NCI-H2029 (cell line): ENCODE measurements at places on chromosomes 16 and 17.

DNA sequence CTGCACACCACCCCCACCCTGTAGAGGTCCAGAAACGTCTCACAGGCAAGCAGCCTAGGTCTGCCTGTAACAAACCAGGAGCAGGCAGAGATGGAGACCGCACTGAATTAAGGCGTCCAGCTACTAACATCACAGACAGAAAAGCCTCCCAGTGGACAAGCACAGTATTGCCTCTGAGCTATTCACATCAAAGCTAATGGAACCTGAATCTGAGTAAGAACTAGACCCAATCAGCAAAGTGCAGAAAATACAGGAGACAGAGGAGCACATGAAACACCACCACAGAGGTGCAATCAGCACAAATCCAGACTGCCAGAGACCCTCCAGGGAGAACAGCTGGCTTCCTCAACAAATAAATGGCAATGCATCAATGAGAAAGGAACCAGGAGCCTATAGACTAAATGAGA is 22.2 kb upstream of the PEMT start:
- DNase-seq: no peak

DNA sequence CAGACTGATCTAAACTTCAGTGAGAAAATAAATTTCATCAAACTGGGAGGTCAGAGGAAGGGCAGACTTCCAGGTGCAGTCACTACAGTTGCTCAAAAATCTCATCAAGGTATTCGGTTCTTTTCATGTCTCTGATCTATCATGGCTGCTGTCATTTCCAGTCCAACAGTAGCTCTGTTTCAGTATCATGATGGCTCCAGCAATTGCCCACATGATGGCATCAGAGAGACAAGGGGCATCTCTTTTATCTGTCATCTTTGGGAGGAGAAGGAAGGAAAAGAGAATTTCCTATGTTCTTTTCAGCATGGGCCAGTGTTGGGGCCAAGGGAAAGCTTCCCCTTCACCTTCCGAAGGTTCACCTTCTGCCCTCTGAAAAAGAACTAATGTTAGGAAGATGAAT is 504.9 kb upstream of the HSBP1 start:
- DNase-seq: no peak

- DNase-seq: no peak
Measured at GRCh38 chr17:2085648-2085949, 30.7 kb downstream of the HIC1 start.

DNA sequence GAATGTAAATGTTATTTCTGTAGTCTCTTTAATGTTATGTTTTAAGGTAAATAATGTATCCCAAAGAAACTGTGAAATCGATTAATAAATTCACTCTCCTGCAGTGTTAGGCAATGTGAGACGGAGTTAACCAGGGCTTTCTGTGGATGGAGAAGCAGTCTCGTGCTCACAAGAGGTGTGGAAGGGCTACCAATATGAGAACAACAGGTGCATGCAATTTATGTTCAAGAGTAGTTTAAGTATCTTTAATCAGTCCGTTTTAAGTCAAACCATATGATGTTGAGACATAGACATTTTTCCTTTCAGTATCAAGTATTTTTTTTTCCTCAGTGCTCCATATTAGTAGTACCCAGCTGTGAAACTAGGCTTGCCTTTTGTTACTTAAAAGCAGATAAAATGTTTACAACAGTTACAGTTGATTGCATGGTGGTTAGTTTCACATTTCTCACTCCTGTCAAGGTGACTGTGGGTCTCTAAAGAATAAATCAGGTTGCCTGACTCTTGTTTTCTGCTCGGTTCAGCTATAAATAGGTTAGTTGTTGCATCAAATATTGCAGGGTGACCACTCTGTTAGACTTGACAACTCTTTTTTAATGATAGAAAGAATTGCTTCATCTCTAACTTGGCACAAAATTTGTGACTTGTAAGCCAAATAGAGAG is 54.4 kb downstream of the COX10 start:
- DNase-seq: no peak

DNA sequence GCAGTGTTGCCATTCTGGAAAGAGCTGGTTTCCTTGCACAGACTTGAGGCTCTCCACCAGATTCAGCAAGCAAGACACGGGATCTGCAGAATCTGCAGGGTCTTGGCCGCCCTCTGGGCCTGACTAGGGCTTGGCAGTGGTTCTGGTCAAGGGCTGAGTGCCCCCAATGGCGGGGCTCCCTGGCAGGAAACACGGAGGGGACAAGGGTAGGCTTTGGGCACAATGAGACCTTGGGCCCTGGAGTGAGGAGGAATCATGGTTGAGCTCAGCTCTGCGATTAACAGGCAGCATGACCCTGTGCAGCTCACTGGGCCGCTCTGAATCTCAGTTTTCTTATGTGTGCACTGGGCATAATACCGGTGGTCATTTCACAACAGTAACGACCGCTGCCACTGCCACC is 249.9 kb downstream of the GSG1L start:
- no peak for DNase-seq

GRCh38 chr17:47316311-47316710 is 7.4 kb upstream of the EFCAB13 start:
- no peak for DNase-seq

DNA sequence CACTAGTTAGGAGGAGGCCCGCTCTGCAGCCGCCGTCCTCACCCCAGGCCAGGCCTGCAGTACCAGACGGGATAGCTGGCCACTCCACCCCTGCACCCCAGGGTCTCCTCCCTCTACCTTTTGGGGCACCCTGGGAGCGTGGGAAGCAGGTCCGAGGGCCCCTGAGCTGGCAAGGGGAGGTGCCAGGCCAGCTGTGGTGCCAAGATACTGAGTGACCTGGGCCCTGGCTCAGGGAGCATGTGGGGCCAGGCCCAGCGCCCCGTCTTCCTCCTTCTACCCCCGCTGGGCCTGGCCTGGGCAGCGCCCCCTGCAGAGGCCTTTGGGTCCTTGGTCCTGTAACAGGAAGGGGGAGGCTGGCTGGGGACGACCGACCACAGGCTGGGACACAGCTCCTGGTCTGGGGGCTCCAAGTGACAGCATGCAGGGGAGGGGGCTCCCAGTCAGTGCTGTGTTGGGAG is 13.0 kb downstream of the PAM16 start:
- DNase-seq: no peak

DNA sequence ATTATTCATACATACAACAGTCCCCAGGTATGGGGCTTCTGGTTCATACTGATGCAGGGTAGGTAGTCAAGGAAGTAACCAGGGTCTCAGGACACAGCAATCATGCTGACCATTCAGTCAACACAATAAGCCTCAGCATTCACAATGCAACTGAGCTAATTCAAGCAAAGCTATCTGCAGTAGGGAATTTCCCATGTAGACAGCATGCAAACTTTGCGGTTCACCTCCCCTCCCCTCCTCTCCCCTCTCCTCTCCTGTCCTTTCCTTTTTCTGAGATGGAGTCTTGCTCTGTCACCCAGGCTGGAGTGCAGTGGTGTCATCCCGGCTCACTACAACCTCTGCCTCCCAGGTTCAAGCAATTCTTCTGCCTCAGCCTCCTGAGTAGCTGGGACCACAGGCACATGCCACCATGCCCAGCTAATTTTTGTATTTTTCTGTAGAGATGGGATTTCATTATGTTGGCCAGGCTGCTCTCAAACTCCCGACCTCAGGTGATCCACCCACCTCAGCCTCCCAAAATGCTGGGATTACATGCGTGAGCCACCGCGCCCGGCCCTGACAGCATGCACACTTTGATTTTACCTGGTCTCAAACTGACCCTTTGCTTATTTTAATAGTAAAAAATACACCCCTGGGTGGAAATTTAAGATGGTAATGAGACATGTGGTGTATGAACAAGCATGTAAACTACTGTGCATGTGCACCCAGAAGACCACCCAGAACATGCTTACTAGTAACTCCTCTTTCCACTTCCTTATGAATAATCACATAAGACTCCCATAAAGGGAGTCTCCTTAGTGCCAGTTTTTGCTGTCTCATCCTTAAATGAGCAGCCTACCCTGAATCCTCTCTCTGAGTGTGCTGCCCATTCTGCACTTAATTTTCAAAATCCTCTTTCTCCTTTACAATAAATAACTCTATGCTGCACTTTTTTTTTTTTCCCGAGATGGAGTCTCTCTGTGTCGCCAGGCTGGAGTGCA is 9.3 kb upstream of the RNF135 start:
- no peak for DNase-seq

DNA sequence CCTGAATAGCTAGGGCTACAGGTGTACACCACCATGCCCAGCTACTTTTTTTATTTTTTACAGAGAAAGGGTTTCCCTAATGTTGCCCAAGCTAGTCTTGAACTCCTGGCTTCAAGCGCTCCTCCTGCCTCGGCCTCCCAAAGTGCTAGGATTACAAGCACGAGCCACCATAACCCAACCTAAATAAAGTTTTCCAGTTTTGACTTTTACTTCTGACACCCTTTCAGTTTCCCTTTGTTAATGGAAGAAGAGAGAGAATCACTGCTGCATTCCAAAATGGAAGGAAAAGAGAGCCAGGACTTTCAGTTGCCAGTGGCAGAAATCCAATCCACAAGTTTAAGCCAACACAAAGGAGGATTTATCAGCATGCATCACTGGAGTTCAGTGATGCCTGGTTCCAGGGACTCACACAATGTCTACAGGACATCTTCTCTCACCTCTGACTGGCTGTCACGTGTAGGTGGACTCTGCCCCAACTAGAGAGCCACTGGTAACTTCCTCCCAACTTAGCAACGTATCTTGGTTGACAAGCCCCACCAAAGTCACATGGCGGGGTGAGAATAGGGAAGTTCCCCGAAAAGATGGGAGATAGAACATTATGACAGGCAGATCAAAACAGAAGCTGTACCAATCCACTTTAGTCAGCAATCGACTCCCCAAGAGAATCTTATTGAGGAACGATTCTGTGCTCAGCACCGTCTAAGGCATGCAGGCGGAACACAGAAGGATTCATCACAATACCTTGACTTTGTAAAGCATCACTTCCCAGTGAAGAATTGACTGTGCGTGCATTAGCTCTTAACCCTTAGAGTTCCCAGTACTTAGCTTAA is 46.5 kb downstream of the GAS7 start:
- DNase-seq: no peak

GRCh38 chr16:1283296-1283695 is 26.1 kb upstream of the UBE2I start:
- DNase-seq: no peak

DNA sequence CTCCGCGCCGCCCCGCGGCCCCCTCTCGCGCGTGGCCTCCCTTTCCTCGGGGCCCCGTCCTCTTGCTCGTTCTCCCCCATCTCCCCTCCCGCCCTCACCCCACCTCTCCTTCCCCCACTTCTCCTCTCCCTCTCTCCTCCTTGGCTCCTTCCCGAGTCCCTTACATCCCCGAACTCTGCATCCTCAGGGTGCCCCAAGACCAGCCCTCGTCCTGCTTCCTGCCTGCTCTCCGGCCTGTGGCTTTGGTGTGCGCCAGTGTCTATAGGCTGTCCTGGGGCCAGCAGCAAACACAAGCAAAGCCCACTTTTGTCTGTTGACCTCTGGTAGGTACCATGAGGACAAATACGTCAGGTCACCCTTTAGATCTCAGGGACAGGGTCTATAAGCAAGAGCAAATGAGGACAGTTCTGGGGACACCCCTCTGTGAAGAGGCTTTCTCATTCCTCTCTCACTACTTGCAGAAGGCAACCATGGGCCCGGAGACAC is 284 bp upstream of the COPZ2 start:
- DNase-seq: no peak

- no peak for DNase-seq
Measured at GRCh38 chr16:20216591-20217217, 110.6 kb downstream of the GP2 start.

- DNase-seq: no peak
Measured at GRCh38 chr16:65305266-65305959, 183.6 kb upstream of the CDH11 start.

GRCh38 chr17:64356776-64357175 is 33.9 kb downstream of the PECAM1 start:
- DNase-seq: no peak

- no peak for DNase-seq
Measured at GRCh38 chr16:1909561-1910231, 8.5 kb downstream of the HS3ST6 start.

DNA sequence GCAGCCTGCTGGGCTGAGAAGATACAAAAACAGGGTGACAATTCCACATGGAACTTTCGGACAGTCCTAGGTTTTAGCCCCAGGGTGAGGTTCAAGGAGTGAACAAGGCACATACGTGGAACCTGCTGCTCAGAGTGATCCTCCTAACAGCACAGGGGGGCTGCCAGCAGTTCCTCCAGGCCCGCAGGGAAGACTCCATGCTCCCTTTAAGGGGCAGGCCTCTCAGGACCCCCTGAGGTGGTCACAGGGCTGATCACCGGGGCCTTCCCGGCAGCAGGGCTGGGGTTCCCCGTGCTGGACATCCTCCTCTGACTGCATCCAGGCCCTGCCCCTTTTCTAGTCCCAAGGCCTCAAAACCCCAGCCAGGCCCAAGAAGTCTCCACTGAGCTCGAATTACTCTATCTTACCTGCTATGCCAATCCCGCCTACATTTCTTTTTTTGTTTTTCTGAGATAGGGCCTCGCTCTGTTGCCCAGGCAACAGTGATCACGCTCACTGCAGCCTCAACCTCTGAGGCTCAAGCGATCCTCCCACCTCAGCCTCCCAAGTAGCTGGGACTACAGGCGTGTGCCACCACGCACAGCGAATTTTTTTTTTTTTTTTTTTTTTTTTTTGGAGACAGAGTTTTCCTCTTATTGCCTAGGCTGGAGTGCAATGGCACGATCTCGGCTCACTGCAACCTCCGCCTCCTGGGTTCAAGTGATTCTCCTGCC is 10.4 kb downstream of the CANT1 start:
- DNase-seq: no peak

DNA sequence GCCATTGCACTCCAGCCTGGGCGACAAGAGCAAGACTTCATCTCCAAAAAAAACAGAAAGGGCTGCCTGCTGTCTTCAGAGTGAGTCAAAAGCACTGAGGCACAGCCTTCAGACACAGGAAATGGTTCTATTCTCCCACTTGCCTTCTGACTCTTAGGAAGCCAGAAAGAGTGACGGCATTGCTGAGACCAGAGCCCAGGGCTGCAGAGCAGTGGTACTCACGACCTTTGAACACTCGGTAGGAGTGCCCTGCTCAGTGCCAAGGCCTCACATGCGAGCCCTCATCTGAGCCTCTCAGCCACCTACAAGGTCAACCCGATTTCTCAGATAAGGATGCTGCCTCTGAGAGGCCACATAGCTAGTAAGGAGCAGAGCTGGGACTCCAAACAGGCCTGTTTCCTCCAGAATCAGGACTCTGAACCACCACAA is 3.5 kb upstream of the ITGAE start:
- no peak for DNase-seq

DNA sequence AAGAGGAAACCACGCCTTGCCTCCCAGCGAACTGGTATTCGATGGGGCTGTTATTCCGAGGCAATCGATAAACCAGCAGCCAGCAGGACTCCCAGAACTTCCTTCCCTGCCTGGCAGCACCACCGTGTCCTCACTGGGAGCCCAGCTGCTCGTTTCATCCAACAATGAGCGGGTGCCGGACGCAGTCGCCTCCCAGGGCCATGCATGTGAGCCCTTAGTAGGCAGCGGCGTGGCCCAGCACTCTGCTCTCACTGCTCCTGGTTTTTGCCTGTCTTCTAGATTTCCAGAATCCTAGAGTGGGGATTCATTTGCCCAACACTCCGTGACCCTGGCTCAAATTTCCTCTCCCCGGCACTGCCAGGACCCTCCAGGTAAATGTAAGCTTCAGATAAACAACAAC is 29.1 kb upstream of the RASD1 start:
- DNase-seq: no peak
